NCI-H226 (cell line): ENCODE measurements at places on chromosomes 12 and 14.
A peak's percentile ranks its signal among the peaks of the same experiment; 100 is the strongest.

DNA sequence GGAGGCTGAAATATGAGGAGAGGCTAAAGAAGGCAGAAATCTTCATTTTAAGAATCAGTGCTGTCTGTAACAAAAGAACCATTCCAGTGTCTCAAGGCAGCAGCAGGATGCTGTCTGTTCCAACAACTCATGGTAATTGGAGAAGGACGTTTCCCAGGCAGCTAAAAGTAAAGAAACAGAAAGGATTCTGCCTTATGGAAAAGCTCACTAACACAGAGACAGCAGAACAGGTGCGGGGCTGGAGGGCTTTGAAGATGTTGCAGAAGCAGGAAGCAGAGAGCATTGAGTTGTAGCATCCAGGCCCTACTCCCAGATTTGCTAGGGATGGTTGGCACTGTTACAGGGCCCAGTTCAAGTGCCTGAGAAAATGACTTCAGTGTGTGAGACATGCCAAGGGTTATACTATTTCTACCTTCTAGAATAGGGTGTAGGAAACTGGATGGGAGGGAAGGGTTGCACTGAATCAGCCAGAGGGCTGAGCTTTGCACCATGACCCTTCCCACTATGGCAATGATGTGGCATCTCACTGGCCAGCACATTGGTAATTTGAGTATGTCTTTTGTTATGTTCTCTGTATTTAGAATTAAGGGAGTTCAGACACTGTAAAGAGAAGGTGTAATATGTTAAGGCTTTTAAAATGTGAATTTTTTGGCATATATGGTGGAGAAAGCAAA is 160.0 kb upstream of the FBXO33 start:
- no peak for DNase-seq

DNA sequence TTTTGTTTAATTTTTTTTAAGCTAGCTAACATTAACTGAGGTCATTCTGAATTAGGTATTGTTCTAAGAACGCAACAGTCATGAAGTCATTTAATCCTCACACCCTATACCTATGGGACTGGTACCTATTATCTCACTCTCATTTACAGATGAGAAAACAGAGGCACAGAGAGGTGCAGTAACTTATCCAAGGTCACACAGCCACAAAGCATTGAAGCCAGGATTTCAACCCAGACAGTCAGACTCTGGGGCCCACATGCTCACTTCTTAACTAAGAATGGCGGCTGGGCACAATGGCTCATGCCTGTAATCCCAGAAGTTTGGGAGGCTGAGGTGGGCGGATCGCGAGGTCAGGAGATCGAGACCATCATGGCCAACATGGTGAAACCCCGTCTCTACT is 15.0 kb upstream of the DTX1 start:
- no peak for DNase-seq

- no peak for DNase-seq
These were observed 473.5 kb downstream of the BTG1 start for GRCh38 chr12:91672130-91672529.

DNA sequence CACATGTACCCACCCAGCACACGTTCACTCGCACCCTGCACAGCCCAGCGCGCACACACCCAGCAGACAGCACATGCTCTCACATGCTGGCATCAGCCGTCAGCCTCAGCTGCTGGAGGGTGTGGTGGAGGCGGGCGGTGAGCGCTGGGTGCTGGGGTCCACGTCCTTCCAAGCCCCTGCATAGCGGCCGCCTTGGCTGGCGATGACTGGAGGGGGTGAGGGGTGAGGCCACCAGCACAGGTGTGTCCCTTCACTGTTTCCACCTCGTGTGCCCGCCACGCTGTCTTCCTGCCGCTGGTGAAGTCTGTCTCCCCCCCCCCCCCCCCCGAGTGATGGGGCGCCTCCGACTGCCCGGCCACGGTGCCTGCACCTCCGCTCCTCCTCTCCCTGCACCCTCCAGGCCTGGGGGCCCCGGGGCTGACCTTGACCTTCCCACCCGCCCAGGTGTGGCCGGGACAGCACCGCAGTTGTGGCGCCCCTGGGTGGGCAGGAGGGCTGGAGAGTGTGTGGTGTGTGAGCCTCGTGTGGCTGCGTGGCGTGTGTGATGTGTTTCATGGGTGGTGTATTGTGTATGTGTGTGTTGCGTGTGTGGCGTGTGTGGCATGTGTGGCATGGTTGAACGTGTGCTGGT is 37.4 kb downstream of the NOC4L start:
- DNase-seq: no peak

DNA sequence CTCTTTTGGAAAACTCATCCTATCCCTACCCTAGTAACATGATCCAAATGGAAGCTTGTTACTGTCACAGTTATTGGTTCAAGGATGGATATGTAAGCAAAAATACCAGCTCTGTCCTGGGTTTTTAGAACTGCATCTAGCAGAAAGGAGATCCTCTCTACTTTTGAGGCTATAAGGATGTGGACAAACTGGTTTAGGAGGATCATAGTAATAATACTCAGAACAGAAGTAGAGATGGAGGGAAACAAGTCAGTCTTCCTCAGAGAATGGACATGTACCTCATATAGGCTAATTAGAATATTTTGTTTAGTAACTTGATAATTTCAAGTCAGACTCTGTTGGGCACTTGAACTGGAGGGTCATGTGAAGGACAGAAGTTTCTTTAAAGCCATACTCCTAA is 26.6 kb downstream of the FUT8 start:
- no peak for DNase-seq

DNA sequence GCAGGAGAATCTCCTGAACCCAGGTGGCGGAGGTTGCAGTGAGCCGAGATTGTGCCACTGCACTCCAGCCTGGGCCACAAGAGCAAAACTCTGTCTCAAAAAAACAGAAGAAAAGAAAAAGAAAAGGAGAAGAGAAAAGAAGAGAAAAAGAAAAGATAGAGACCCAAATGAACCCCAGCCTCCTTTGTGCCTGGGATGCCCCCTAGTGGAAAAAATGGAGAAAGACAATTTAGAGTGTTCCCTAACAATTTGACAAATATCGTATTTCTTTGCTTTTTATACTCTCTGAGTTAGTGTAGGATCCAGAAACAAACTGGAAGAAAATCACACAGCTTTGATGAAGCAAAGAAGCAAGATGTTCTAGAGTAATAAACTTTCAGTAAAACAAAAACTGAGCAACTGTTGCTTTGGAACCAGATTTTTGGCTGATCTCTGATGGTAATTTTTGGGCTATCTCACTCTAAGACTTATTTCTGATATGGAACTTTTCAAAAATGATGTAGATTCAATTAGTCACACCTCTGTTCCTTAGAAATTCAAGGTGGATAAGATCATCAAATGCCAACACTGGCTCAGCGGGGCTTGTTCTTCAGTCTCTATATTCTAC is 18.6 kb upstream of the PRKAB1 start:
- no peak for DNase-seq

DNA sequence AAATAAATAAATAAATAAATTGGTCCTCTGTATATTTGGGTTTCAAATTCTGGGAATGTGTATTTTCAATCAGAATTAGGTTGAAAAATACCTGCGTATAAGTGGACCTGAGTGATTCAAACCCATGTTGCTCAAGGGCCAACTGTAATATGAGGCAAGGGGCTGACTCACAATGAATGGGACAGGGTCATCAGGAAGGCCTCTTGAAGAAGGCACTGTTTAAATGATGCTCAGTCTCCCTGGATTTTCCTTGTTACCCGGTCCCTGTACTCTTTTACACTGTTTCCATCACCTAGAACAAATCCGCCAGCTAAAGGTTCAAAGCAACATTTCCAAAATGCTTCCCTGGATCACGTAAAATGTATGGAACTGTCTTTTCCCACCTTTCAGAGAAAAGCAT is 3.8 kb downstream of the PSMB5 start:
- no peak for DNase-seq

GRCh38 chr12:108191086-108191485 is 62.0 kb downstream of the WSCD2 start:
- DNase-seq: no peak

DNA sequence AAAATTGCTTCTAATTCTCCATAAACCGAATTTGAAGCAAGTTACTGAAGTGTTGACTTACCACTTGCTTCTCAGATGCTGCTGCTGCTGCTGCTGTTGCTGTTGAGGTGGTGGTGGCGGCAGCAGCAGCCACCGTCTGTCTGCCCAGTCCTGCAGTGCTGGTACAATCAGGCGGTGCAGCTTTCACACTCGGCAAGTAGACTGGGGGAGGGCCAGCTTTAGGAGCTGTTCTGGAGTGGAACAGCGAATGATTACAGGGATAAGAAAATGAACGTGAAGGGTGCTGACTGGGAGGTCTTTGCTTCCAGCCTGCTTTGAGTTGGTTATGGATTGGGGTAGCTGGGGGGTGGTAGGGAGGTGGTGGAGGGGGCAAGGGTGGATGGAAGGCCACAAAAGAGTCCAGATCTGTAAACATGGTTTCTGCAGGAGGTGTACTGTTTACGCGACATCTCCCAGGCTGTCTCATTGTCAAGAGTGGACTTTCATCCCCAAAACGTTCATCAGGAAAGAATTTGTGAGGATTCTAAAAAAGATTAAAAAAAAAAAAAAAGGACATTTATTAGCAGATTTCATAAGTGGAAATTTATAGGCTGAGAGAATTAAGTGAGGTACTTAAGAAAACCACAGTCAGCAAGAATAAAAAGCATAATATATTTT is 38.8 kb downstream of the UBR7 start:
- DNase-seq: no peak

DNA sequence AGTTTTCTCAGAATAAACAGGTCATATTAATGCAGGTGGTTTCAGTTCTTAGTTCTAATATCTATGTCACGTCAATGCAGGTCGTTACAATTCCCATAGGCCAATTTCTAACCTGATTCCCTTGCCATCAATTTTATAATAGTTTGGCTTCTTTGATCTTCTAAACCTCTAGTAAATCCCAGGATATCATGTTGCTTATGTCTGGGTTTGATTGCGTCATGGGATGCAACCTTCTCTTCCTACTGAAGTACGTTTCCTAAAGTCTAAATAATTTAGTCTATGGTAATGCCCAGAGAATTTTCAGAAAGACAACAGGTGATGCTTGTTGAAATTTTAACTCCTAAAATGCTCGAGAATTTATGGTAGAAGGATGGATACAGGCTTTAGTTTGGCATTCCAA is 19.2 kb downstream of the TAS2R7 start:
- DNase-seq: no peak

GRCh38 chr14:75132382-75133086 is 5.7 kb upstream of the NEK9 start:
- DNase-seq: peak; percentile 52

DNA sequence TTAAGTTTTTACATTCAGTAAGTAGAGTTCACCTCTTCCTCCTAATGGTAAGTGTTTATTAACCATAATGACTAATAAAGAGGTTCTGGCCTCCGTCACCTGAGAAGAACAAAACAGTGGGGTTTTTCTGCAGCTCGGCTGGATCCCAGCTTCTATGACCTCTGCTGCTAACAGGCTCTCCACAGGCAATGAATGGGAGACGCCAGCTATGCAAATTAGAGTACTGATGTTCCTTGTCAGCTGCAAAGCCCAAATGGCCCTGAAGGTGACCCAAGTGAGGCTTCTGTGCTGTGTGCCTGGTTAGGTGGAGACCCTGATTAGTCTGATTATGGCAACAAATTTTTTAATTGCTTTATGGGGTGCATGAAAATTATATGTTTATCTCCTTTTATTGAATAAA is 218.1 kb downstream of the APAF1 start:
- no peak for DNase-seq

DNA sequence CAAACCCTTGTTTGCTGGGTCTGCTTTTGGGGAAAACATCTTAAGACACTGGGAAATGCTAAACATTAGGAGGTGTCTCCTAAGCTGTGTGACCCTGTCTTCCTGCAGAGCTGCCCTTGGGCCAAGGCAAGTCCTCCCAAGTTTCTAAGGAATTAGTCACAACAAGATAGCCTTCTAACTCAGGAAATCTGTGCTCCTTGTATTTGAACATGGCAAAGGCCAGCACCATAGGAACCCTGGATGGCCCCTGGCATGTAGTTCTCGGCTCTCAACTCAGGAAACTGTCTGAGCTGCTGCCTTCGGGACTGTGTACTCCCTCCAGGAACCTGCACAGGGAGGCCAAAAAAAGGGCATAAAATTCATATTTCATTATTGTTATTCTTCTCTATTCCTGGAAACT is 37.6 kb upstream of the LTBP2 start:
- peak; percentile 54 for DNase-seq

DNA sequence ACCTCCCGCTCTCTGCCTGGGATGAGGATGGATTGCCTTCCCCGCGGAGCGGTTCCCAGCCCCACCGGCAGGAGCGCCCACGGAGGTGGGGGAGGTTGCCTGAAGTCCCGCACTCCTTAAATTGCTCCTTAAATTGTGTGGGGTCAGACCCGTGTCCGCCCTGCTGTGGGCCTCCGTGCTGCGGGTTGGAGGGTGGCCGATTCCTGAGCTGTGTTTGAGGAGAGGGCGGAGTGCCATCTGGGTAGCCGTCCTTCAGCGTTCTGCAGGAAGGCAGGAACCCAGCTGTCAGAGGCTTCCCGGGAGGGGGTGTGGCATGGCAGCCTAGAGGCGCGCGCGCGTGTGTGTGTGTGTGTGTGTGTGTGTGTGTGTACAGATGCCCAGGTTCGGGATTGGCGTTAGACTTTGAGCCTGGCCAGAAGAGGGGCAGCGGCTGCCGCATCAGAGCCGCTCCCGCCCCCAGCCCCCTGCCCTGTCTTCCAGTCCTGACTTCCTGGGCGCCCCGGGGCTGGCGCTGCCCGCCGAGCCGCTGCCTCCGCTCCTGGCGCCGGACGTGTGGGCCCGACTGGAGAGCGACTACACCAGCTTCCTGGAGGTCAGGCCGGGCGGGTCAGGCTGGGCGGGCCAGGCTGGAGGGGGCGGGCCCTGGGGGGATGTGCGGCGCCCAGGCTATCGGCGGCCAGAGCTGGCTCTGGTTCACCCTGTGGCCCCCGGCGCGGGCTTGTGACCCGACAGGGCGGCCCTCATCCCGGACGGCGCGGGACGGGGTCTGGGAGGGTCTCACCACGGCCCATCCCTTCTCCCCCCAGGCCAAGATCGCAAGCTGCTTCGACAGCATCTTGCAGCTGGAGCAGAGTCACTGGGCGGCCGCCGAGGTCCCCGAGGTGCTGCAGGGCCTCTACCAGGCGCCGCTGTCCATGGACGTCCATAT is 9.2 kb downstream of the EXOC3L4 start:
- DNase-seq: peak; percentile 78

- DNase-seq: no peak
These were observed 341.5 kb upstream of the FAR2 start for GRCh38 chr12:28807535-28807934.

DNA sequence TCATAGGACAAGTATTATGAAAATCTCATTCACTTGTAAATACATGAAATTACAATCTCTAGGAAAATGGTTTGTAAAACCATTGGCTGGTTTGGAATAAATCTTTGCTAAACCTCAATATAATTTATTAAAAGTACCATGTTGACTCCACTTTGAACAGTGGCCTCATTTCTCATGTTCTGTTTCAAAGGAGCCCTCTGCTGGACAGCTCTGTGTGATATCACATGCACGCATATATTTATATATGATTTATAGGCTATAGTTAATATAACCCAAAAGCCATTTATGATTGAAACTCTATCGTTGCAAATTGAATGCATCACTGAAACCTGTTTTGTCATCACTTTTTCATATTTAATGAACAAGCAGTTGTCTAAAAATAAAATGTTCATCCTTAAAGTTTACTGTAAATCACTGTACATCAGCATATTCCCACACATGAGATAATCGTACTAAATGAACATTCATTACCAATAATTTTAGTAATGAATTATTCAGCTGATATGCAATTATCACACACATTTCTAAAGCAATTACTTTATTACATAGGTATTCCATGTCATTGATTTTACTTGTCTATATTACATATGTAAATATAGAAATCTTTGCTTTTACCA is 493.8 kb downstream of the NPAS3 start:
- DNase-seq: no peak
